CD4-positive, CD25-positive, alpha-beta regulatory T cell (primary cell): ENCODE measurements at places on chromosomes 16 and 17.

DNA sequence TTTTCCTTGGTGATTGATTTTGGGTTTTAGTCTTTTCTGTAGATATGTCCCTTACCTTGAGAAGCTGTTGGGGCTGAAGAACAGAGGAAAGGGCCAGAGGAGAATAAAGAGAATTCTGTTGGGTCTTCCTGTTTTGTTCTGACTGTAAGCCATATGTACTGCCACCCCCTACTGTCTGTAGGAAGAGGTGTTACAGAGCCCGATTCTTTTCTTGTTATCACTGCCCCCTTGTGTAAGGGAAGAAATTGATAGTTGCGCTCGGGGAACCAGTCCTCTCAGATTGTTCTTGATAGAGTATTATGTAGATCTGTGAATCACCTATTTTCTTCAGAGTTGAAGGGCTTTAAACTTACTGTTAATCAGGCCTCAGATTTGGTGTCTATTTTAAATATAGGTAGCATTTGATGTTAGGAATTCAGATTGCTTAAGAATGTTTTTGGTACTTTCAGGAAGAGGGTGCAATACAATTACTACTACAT is 2.4 kb downstream of the TANC2 start:
- peak; percentile 74 for DNase-seq

DNA sequence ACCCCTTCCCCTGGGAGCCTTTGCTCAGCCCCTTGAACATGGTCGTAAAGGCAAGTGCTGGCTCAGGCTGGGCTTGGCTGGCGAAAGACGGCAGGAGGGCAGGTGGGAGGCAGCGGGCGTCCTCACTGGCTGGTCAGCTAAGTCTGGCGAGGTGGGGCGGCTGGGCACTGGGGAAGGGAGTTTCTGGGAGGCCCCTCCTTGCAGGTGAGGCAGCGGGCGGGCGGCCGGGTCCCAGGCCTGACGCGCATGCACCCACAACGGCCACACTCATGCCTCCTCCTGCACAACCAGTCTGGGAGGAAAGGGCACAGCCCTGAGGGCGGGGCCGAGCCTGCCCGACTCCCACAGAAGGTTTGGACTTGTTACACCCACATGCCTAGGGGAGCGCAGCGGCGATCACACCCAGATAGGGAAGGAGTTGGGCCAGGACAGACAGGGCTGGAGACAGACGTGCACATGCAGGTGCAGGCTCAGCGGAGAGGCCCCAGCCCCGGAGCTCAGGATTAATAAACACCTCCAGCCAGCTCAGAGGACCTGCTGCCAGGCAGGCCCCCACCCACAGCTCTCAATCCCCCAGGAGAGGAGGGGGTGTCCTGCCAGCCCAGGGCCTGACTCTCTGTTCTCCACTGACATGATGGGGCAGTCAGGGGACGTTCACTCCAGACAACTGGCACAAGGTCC is at the start of gene EVPL:
Gene EVPL, minus strand, starts transcription at position 148 of the 681 bp plus-strand sequence. Its CDS starts 108 bp downstream, at position 40.
- no peak for DNase-seq

DNA sequence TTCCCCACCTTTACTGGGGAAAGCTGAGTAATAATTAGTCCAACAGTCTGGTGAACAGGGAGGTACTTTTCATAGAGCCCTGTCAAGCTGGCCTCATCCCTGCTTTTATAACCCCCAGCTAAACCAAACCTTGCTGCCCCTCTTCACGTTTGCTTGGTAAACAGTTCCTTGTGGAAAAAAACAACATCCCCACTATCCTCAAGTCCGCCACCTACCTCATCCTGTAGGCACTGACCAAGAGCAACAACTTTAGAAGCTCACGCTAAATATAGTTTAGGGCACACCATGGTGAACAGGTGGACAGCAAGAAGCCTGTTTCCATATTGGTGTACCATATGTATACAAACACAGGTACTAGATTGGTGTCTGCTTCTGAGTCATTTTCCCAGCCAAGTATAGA is 16.5 kb downstream of the NFE2L1 start:
- DNase-seq = no peak

DNA sequence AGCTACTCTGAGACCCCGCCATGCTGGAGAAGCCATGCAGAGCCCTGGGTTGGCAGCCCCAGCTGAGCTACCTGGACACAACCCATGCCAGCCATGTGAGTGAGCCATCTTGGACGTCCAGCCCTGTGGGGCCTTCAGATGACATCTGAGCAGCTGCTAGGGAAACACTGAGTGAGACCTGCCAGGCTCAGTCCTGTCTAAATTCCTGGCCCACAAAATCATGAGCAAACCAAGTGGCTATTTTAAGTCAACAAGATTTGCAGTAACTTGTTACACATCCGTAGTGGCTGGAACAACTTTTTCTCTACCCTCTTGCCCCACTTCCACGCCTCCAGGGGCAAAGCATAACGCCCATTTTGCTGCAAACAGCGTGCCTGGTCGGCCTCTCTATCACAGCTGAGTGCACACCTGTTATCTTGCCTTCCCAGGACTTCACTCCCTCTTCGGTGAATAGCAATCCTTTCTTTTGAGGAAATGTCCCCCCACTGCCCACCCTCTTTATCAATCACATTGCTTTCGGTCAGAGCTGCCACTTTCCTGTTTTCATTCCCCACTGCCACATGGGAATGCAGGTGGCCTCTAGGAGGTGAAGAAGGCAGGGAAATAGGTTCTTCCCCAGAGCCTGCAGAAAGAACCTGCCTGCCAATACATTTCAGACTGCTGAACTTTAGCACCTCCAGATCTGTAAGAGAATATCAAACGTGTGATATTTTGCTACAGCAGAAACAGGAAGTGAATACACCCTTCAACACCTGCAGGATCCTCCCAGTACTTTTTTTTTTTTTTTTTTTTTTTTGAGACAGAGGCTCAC is 7.4 kb upstream of the SCIMP start:
- DNase-seq = peak; percentile 83

GRCh38 chr17:32909787-32910369 is 18.1 kb upstream of the TMEM98 start:
- DNase-seq = peak; percentile 80

DNA sequence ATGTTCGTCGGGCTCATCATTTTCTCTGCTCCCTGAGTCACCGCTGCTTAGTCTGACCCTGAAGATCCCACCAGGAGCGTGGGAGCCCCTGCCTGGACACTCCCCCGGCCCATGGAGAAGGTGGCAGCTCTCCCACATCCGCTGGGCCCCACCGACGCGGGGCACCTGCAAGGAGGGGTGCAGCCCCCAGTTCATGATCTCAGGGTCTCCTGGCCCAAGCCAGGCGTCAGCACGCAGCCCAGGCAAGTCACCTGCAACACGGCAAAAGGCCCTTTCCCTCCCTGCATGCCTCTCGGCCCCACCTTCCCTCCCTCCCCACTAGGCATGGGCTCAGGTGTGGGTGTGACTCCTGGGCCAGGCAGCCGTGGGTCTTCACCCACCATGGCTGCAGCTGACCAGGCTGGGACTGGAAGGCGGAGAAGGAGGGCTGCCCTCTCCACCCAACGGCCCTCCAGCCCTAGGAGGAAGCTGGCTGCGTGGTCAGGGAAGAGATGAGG is 9.7 kb upstream of the CHMP6 start:
- no peak for DNase-seq

DNA sequence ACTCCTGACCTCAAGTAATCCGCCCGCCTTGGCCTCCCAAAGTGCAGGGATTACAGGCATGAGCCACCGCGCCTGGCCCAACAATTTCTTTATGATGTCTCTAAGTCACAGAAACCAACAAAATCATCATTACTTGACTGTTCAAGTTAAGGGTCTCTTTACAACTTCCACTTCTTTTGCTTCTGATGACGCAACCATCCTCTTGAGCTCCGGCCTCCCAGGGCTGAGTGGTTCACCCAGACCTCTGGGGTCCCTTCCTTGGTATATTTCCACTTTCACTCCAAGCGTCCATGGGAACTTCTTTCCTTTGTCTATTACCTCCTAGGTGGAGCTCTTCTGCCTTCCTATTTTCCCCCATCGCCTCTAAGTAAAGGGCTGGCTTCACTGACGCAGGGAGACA is 253.7 kb downstream of the NTN1 start:
- no peak for DNase-seq

DNA sequence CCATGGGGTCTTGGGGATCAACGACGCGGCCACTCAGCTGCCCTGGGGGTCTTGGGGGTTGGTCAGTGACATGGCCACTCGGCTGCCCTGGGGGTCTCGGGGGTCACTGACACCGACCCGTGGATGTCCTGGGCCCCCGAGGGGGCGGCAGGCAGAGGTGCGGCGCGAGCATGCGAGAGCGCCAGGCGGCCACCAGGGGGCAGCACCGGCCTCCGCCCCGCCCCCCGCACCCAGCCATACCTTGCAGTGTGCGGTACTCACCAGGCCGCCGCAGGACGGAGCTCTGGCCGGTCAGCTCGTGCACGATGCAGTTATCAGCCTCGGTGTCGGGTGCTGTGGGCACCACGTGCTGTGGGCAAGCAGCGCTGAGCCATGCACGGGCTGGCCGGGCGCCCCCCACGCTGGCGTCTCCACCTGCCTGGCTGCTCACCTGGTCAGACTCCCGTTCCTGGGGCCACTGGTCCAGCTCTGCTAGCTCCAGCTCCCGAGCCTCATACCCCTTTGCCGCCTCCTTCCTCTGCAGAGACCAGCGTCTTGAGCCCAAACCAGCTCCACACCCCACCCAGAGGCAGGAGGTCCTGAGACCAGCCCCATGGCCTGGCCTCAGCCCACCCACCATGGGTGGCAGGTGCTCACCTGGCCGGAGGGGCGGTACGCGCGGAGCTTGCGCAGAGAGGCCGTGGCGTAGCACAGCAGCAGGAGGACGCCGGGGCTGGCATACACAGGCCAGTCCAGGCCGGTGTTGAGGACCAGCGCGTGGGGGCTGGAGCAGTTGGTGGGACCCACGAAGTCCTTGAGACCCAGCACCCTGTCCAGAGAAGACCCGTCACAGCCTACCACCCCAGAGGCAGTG is 31.2 kb downstream of the CTU2 start:
- DNase-seq = peak; percentile 73

GRCh38 chr17:8001976-8002720 is at the start of gene GUCY2D:
GUCY2D (plus strand) TSS chr17:8002615; CDS start chr17:8003048, 433 bp downstream.
- DNase-seq = no peak

- no peak for DNase-seq
Observed at GRCh38 chr16:2896480-2897010, 13.5 kb downstream of the FLYWCH2 start.

- no peak for DNase-seq
Observed at GRCh38 chr17:71436479-71436878, 684.3 kb upstream of the SOX9 start.

DNA sequence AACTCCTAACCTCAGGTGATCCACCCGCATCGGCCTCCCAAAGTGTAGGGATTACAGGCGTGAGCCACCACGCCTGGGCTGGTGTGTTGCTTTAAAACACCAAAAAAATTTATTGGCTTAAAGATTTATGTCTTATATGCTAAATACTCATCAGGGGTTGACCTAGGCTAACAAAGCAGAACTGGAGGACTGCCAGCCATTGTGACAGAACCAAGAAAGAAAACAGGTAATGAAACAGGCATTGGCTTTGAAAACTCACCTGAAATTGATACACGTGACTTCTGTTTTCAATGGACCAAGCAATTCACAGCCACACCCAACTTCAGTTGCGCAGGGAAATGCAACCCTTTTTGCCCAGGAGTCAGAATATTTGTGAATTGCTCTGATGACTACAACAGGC is 4.9 kb upstream of the PHAF1 start:
- DNase-seq = no peak

GRCh38 chr17:2828397-2829038 is 32.3 kb downstream of the RAP1GAP2 start:
- peak; percentile 64 for DNase-seq

GRCh38 chr17:39737760-39738567 is at the start of gene GRB7:
GRB7 (plus strand) TSS chr17:39737938; CDS start chr17:39742302, 4,364 bp downstream.
- no peak for DNase-seq

- DNase-seq = no peak
Observed at GRCh38 chr17:42698736-42699414, 16.5 kb downstream of the CNTNAP1 start.

DNA sequence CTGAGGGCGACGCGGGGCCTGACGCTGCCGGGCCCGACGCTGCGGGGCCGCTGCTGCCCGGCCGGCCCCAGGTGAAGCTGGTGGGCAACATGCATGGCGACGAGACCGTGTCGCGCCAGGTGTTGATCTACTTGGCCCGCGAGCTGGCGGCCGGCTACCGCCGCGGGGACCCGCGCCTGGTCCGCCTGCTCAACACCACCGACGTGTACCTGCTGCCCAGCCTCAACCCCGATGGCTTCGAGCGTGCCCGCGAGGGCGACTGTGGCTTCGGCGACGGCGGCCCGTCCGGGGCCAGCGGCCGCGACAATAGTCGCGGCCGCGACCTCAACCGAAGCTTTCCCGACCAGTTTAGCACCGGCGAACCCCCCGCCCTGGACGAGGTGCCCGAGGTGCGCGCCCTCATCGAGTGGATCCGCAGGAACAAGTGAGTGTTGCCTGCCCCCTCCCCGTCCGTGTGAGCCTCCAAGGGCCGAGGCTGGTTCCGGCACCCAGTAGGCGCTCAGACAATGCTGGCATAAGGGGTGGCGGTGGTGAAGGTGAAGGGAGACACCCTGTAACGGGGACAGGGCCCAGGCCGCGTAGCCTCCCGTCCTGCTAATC is 676 bp downstream of the CPD start:
- DNase-seq = peak; percentile 19

DNA sequence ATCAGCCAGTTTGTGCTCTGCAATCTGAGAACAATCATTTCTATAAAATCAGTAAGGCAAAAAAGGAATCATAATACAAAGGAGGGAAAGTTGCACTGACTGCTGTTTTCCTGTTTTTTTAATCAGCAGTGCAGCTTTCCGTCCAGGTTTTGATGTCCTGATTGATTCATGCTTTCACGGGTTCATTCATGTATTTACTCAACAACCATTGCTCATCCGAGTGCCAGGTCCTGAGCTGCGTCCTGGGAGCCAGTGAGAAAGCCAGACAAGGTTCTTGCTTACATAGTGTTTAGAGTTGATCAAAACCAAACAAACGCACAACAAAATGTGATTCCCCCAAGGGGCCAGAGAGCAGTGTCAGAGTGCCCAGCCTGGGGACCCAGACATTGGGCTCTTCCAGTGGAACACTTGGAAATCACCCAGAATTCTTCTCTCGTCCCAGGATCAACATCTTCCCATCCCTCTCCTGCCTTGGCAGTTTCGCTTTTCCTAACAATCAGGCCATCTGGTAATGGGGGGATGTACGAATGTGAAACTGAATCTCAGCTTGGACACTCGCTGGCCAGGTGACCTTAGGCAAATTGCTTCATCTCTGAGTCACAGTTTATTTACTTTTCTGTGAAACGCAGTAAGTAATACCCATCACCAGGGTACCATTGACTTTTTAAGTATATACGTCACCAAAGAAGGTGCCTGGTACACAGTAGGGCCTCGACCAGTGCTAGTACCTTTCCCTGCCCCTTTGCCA is 13.3 kb upstream of the C1QL1 start:
- no peak for DNase-seq

- no peak for DNase-seq
Observed at GRCh38 chr16:12132850-12133440, 156.4 kb downstream of the SNX29 start.

DNA sequence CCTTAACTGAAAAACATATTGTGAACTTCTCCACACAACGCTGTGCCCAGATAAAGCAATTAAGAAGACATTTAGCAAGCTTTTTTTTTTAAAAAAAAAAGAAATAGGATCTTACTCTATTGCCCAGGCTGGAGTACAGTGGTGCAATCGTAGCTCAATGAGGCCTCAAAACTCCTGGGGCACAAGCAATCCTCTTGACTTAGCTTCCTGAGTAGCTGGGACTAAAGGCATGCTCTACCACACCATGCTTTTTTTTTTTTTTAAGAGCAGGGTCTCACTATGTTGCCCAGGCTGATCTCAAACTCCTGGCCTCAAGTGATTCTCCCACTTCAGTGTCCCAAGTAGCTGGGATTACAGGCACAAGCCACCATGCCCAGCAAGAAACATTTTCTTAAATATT is 20.1 kb downstream of the AP1G1 start:
- no peak for DNase-seq
